ENCODE measurements at places on chromosomes 11 and 22.

DNA sequence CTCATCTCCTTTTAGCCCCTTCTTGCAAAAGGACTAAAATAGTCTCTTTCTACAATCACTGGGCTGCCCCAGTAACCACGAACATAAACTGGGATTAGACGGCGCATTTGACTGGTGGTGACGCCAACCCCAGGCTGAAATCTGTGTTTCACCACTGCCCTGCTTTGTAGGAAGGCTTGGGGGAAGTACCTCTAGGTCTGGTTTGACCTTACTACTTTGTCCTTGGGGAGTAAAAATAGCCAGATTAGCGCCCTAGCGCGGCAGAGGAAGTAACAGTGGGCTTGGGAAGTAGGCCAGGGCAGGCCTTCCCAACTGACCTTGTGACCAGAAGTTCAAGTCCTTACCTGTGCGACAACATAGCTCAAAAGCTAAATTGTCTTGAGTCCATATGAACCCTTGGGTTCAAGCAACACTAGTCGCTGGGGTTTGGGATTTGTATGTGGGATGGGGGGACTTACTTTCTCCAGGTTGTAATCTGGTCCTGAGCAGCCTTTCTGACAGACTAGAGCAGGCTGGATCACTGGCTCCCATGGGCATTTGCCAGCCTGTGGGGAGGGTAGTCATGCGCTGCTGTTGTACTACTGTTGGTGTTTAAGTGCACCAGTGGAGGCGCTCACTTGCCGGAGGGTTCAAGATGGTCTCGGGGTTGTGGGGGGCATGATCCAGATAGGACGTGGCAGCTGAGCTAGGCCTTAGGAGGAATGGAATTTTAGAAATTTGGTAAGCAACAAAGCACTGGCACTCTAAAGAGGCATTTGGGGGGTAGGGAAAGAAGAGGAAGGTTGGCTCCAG lies 953 bp upstream of the PACS1 start:
- no peak for DNase-seq

DNA sequence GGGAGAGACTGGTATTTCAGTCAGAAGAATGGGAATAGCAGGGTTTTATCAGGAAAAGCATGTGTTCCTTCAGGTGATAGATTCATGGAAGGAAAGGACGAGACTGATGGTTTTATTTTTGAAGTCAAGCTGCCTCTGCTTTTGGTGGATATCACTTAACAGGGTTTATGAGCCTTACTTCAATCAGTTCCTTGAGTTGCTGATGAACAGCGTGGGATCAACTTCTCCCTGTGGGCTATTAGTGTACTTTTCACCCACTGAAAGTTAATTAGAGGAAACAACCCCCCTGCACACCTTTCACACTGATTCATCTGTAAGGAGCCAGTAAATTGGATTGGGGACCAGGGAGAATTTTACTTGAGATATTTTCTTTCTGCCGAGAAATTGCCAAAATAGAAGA lies 479.0 kb downstream of the NELL1 start:
- DNase-seq = no peak

DNA sequence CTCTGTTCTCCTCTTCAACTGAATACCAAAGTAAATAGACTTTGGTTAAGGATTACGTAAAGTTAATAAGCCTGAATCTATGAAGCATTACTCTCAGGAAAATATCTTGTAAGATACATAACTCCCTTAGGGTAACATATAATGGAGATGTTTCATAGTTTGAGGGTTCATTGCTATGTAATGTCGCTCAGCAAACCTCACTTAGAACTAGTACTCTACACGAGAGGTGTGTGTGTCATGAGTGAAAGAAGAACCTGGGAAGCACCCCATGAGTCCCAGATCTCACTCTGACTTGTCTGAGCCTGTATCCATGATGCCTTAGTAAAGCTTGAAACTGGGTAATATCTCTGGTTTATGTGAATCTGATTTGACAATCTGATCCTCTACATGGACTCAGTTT lies 429.5 kb upstream of the ANO3 start:
- DNase-seq = no peak

GRCh38 chr11:130765951-130766649 lies 150.2 kb downstream of the SNX19 start:
- DNase-seq = no peak

- no peak for DNase-seq
Measured at GRCh38 chr11:129536338-129536737, 160.7 kb downstream of the BARX2 start.

DNA sequence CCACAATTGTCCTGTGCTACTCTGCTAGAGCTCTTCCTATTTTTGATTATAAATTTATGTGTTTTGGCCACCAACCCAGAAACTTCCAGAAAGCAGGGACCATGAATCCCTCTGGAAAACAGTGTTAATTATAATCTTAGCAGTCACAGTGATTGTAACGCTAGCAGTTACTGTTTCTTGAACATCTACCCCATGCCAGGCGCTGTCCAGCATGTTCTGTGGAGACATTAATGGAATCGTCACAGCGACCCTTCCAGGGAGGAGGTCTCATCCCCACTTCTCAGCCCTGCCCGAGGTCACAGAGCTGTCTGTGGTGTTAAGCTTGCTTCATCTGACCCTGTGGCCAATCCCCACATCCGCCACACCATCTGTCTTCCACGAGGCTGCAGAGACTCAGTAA lies 13.9 kb upstream of the PNPLA5 start:
- no peak for DNase-seq

- no peak for DNase-seq
Measured at GRCh38 chr11:8258289-8258688, 5.4 kb downstream of the LMO1 start.

DNA sequence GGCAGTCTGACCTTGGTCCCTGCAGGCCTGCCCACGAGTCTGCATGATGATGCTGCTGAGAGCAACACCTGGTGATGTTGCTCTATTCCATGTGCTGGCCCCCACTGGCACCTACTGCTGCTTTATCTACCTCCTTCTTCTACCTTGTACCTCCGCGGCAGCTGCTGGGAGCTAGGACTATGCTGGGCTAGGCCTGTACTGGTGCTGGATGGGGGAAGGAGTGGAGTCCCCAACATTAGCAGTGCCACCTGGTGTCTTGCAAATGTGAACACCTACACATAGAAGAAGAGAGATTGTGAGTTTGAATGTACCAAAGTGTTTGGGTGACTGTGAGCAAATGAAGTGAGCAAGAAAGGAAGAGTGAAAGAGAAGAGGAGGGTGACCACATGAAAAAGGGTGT lies 30.5 kb downstream of the PTPN5 start:
- no peak for DNase-seq

GRCh38 chr11:62062223-62062861 lies 61.5 kb upstream of the INCENP start:
- DNase-seq = no peak

- no peak for DNase-seq
Measured at GRCh38 chr11:75280770-75281468, 40.3 kb downstream of the TPBGL start.

DNA sequence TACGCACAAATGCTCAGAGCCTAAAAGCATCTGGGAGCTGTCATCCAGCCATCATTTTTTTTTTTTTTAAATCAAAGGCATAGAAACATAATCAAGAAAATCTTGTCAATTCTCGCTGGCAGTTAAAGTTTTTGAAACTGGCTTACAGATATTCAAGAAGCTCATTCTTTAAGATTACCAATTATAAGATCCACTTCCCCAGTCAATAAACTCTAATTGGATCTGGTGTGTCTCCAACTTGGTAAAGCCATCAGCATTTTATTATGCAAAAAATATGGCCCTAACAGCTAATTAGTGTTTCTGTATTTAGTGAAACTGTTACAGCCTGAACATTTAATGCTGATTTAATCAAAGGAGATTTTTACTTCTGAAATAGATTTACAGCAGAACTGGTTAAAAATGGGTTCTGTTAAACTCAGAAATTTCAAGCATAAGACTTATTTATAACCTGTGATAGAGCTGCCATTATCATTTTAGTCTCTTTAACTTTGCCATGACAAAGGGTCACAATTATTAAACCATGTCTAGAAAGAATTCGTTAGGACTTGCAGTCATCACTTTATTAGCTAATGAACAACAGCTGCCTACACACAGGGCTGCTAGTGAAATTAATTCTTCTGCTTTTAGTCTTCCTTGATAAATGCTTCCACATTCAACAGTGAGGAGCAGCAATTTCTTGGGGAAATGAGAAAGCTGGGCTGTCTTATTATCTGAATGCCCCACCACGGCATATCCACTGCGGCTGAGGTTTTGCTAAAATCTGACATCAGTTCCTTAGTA lies 176.4 kb upstream of the PITPNB start:
- no peak for DNase-seq

- DNase-seq = peak; percentile 35
Measured at GRCh38 chr11:113991170-113991569, 16.3 kb downstream of the HTR3A start.

GRCh38 chr11:82842019-82842418 lies 58.2 kb downstream of the PRCP start:
- DNase-seq = no peak

DNA sequence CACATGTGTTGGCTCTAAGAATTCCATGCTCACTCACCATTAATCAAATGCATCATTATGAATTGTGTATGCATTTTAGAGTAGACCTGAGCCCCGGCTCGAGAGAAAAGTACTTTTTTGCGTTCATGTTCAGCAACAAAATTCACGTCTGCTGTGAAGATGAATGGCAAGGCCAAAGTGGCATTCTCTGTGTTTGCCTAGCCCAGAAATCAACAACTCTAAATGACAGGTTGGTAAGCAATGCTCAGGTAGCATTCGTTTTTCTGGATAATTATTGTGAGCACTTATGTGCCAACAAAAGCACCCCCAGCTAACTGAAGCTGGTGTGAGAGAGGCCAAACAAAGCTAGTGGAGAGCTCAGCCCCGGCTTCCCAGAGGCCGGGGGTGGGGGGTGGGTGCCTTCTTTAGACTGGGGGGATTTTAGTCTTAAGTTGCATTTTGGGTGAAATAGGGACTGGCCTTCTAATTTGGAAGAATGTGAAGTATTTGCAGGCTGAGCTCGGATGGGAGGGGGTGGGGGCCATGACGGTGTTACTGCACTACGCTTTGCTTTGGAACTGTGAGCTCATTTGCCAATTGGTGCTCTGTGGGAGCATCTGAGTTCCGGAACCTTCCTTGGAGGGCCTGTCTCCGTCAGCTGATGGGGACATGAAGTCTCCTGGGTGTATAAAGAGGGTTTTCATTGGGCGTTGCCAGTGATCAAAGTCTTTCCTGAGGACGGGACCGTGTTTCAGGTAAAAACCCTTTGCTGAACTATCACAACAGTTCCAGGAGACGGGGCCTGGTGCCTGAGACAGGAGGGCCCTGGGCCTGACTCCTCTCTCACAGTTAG lies 29.0 kb upstream of the ALX4 start:
- no peak for DNase-seq

- no peak for DNase-seq
Measured at GRCh38 chr11:121703201-121703600, 250.4 kb upstream of the SORL1-AS1 start.

DNA sequence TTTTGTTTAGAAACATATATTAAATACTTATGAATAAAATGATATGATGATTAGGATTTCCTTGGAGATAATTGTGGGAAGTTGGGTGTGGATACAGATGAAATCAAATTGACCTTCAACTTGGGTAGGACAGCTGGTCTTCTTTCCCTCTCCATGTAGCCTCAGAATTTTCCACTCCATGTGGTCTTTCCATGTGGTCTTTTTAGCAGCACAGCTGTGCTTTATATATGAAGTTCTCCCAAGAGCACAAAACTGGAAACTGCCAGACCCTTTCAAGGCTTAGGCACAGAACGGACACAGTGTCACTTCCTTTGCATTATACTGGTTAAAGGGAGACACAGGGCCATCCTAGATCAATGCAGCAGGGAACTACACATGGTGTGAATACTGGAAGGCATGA lies 28.6 kb downstream of the FAM76B start:
- no peak for DNase-seq

DNA sequence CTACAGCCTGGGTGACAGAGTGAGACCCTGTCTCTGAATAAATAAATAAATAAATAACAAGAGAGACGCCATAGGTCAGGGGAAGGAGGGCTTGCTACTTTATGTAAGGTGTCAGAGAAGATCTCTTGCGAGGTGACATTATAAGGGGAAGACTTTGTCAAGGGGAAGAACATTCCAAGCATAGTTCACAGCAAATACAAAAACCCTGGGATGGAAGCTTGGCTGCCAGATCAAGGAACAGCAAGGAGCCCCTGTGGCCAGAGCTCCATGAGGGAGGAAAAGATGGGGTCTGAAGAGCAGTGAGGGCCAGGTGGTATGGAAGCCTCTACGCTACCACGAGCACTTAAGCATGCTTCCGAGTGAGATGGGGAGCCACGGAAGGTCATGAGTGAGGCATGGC lies 62.3 kb downstream of the AHNAK start:
- DNase-seq = no peak

DNA sequence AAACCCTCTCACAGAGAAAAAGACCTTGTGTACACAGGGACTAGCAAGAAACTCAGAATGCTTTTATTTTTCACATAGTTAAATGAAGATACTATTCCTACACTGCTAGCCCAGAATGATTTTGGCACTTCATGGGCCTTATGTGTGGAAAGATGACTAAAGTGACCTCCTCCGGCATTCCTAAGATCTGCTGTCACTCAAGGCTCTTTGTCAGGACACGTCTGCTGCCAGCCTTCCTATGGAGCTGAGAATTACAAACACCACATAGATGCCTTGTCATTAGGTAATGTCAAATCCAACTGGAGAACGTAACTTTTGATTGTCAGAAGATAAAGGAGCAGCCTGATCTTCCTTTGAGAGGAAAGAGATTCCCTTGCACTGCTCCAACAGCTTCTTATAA lies 249.1 kb downstream of the FAT3 start:
- DNase-seq = no peak

DNA sequence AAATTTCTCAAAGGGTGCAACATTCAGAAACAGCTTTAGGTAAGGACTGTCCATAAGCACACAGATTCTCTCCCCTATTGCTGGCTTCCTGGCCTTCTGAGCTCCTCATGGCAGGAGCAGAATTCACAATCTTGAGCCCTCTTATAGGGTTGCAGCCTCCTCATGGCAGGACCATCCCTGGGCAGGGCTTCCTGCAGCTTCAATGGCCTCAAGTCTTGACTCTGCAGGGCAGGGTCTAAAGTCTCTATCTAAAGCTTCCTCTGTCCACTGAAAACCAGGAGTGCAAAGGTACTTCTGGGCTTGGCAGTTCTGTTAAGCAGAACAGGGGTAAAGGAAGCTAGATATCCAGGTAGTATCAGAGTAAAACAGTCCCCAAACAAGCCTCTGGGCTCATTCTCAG lies 28.7 kb downstream of the TUB start:
- DNase-seq = no peak

DNA sequence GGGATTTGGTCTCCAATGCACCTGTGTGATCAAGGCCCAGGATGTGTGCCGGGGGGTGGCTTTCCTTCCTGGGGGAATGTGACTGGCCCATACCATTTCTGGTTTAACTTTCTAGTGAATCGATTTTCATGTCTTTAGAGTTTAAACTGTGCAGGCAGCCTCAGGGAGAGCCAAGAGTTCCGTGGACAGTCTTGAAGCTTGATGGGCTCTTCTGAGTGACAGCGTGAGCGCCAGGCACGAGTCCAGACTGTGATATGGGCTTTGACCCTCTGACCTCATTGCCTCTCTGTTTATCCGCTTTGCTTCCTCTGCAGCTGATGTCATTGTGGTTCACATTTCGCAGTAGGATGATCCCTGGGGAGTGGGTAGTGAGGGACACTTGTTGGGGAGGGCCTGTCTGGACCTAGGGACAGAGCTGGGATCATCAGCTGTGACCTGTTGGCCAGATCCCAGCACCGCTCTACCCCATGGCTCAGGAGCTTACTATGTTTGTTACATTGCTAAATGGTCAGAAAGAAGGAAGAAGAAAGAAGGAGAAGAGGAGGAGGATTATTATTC lies 80.6 kb upstream of the CLDN5 start:
- DNase-seq = no peak

- no peak for DNase-seq
Measured at GRCh38 chr22:35092406-35092805, 26.4 kb downstream of the ISX start.

Data from astrocyte of the cerebellum (primary cell).